ENCODE measurements at places on chromosomes 13 and 19. TPM values are rescaled to one million over a fixed set of nuclear protein-coding genes. Genes with fewer than 3 reads are reported as not detected.

GAS6 gene
- polyA plus RNA-seq = 0.45 TPM

BEST2 gene
- not detected for polyA plus RNA-seq

SIGLEC12 gene
- polyA plus RNA-seq = 0.06 TPM

RGS9BP gene
- polyA plus RNA-seq = not detected

PIP5K1C gene
- polyA plus RNA-seq = 9.7 TPM

MRPS31 gene
- 47.8 TPM for polyA plus RNA-seq

HIPK4 gene
- polyA plus RNA-seq = not detected

BIVM gene
- polyA plus RNA-seq = 12.4 TPM

SSC5D gene
- not detected for polyA plus RNA-seq

ZNF101 gene
- polyA plus RNA-seq = 15.1 TPM

CBY2 gene
- polyA plus RNA-seq = not detected

CLDN10 gene
- polyA plus RNA-seq = not detected

PNMA8A gene
- polyA plus RNA-seq = 0.11 TPM

ZNF490 gene
- polyA plus RNA-seq = 2.8 TPM

LILRA1 gene
- polyA plus RNA-seq = not detected
